Stromal cell of bone marrow (primary cell): ENCODE measurements at places on chromosomes 12 and 14.

DNA sequence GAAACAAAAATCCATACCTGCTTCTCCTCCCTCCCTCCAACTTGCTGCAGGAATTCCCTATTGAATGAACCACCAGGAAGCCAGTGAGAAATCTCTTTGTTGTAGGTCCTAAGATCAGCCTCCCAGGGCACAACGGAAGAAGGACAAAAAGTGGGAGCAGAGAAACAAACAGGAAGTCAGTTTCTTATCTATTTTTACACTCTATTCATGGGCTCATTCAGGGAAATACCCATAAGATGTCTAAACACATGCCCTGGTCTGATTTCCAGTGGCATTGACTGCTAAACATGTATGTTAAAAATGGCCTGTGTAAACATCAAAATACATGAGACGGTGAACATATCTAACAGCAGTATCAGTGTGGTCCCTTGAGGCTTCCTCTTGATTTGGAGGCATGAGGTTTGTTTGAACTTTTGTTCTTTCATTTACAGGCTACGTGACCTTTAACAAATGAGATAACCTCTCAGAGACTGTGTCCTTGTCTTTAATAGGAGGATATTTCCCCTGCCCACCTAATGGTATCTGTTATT lies 18.8 kb downstream of the GPR65 start:
- DNase-seq, result no peak

- DNase-seq, result no peak
These were observed 45.0 kb downstream of the FAM186A start for GRCh38 chr12:50351120-50352043.

DNA sequence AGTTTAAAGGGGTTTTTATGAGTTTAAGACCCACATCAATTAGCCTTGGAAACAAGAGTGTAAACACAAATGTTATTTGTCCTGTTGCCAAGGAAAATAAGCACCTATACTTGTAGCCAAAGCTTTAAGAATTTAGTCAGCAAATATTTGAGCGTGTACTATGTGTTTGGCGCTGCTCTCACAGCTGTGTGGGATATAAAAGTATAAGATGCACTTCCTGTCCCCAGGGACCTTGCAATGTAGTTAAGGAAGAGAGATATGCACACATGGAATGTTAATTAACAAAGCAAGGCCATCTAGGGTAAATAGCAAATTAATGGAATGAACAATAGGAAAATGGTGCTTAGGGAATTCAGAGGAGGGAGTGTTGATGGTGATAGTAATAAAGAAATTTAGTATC lies 134.9 kb upstream of the SRRM4 start:
- DNase-seq, result no peak

DNA sequence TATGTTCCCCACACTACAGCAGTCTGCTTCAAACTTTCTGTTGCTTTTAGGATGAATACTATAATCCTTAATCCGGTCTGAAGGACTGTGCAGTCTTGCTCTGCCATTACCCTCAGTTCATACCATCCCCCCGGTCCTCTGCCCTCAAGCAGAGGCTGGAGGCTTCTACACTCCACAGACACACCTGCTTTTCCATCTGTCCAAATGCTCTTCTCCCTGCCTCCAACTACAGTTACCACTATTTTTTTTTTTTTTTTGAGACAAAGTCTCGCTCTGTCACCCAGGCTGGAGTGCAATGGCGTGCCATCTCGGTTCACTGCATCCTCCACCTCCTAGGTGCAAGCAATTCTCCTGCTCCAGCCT lies 19.3 kb upstream of the KCNH3 start:
- no peak for DNase-seq

DNA sequence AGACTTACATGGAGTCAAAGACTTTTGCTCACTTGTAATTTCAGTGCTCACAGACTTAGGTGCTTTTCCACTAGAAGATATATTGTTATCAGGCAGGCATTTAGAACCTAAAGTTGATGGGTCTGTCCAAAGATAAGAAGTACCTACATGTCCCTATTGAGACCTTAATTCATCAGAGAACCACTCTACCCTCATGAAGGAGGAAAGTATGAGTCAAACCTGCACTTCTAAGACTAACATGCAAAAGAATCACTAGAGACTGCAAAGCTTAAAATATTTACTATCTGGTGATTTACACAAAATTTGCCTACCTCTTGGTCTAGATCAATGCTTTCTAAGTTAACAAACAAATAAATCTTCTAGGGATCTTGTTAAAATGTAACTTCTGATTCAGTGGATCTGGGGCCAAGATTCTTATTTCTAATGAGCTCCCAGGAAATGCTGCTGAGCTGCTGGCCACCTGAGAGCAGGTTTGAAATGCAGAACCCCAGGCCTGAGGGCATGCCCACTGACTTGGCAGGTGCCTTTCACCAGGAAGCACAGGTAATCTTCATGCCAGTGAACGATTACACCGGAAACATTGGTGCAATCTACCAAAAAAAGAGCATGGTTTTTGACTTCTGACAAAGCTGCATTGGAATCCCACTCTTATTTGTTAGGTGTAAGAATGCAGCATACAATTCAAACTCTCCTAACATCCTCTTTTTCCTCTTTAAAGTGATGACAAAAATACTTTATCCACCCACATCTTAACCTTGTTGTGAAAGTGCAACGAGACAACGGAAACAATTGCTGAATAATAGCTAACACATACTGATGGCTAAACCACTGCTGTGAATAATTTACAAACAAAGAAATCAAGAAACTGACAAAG lies 214.2 kb downstream of the ADAMTS20 start:
- DNase-seq, result no peak

DNA sequence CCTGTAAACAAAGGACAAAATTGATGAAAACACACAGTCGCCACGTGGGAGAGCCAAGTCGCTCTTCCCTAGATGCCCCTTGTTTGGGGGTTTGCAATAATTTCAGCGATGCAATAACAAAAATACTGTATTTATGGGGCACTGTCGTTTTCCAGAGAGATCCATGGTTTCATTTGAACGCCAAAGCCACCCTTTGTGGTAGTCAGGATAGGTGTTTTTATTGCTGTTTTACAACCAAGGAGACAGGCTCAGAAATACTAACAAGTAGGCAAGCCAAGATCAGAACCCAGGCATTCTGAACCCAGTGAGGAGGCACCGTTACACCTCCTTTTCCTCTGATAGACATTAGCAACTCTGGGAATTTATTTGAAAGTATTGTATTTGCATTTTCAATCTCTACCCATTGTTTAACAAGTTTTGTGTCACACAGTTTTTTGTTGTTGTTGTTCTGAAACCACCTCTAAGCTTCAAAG lies 831 bp upstream of the BTBD7 start:
- DNase-seq, result no peak

- no peak for DNase-seq
These were observed 20.5 kb upstream of the DUSP6 start for GRCh38 chr12:89372584-89373370.

GRCh38 chr12:5203274-5203673 lies 159.6 kb downstream of the KCNA5 start:
- no peak for DNase-seq

- DNase-seq, result peak; percentile 82
These were observed 225.5 kb downstream of the EPS8 start for GRCh38 chr12:15563663-15564062.

- no peak for DNase-seq
These were observed 9.2 kb upstream of the ADCK1 start for GRCh38 chr14:77790566-77791224.

DNA sequence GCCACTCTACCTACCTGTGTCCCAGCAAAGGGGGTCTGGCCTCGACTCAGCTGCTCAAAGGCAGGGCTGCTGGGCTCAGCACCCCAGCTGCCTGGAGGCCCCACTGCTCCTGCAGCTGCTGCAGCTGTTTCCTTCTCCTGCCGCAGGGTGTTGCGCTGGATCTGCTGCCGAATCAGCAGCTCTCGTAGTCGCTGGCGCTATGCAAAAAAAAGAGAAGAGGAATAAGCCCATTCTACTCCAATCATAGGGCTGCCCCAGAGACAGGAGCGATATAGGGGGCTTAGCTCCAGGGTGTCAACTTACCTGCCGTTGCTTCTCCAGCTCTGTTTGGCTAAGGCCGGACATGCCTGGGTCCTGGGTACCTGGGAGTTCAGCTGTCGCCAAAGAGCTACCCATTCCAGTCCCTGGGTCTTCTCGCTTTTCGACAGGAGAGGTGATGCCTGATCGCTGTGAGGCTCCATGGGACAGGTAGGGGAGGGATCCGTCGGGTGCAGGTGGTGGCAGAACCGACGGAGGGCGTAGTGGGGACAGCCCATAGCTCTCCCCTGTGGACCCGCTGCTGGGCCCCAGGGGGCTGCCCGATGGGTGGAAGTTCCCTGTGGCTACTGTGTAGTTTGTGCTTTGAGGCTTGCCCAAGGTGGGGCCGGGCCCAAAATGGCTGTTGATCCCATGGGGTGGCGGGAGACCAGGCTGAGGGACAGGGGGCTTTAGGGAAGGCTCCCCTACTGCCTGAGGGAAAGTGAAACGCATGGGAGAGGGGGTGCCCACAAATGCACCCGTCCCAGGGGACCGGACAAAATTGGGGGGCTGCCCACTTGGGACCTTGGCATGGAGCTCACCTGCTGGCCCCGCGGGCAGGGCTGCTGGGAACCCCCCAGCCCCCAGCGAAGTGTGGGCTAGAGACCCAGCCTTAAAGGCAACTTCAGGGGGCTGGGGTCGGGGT lies 20.9 kb downstream of the KMT2D start:
- no peak for DNase-seq

- no peak for DNase-seq
These were observed 52.1 kb downstream of the BTBD7 start for GRCh38 chr14:93280743-93281142.

- DNase-seq, result no peak
These were observed 196.8 kb downstream of the KIF26A start for GRCh38 chr14:104335176-104335575.

DNA sequence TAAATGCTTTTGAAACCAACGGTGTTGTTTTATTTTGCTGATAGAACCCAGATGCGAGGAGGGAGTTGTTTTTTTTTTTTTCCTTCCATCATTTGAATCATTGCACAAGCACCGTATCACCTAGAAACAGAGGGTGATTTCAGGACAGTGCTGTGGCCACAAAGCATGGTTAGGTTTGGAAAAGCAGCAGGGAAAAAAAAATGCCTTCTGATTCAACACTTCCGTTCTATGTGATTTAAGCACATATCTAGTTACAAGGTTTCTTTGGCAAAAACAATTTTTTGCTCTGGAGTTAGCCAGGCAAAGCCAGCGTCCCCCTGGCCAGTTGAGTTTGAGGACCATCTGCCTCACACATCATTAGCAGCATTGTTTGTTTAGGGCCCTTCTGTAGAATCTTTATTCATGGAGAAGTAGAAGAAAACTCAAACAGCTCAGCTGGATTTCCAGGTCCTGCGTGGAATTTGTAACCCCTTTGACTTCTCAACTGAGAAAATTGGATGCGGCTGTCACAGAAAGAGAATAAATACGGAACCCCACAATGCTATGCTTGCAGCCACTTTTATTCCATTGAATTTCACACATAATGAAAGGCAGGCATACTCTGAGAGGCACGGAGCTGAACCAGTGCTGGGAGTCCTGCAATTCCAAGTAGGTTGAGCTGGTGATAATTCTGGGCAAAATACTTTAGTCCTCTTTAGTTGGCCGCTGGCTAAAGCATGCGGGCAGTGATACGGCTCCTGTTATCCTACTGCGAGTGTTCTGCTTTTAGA lies 17.0 kb upstream of the WNT5B start:
- DNase-seq, result peak; percentile 87

GRCh38 chr12:128820723-128821432 lies 2.9 kb downstream of the SLC15A4 start:
- no peak for DNase-seq

- DNase-seq, result no peak
These were observed 536 bp upstream of the DAAM1 start for GRCh38 chr14:59187802-59188460.

- DNase-seq, result no peak
These were observed 1.6 kb upstream of the RTL1 start for GRCh38 chr14:100905166-100905565.

DNA sequence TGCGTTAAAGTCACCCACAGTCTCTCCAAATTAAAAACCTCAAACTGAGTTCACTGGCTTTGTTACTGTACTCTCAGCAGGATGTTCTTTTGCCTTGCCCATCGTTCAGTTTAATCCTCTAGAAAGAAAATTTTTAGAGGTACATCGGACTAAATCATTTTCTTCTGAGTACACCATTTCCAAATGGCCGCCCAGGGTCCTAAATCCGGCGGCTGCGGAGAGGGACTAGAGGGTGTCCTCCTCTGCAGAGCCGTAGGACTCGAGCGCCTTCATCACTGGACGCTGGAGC lies 1.4 kb downstream of the LIN7A start:
- no peak for DNase-seq

DNA sequence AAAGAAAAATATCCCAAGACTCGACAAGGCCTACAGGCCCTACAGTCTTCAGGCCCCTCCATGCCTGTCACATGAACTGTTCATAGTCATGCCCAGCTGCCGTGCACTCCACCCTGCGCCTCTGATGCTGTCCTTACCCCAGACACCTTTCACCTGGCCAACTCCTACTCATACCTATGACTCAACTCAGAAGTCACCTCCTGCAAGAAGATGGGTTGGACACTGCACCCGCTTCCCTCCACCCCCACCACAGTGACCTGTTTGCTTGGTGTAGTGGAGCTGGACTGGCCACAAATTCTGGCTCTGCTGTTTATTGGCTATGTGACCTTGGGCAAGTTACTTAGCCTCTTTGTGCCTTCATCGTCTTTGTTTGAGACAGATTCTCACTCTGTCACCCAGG lies 56.2 kb downstream of the PHETA1 start:
- no peak for DNase-seq

DNA sequence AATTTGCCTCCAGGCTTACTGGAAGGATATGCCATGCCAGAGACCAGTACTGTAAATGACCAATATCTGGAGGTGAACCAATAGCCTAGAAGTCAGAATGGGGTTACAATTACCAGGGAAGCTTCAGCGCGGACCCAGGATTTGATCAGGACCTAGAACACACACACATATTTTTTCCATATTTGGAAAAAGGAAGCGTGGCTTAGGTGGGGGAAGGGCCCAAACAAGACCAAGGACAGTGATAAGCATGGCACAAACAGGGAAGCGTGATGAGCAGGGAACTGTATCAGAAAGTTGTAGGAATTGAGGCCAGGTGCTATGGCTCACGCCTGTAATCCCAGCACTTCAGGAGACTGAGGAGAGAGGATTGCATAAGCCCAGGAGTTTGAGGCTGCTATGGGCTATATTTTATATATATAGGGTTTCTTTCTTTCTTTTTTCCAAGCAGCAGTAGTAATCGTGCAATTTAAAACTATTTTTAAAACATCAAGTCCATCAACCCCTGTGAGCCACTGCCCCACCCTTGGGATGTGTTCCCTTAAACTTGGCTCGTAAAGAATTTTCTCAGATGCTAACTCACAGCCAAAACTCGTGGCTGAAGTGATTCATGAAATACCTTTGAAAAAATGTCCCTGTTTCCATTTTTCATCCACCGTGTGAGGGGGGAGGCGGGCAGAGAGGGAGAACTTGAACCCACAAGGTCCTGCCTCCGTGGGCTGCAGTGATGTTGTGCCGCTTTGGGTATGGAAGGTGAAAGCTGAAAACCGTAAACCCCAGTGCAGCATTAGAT lies 16.7 kb downstream of the HRK start:
- peak; percentile 79 for DNase-seq

DNA sequence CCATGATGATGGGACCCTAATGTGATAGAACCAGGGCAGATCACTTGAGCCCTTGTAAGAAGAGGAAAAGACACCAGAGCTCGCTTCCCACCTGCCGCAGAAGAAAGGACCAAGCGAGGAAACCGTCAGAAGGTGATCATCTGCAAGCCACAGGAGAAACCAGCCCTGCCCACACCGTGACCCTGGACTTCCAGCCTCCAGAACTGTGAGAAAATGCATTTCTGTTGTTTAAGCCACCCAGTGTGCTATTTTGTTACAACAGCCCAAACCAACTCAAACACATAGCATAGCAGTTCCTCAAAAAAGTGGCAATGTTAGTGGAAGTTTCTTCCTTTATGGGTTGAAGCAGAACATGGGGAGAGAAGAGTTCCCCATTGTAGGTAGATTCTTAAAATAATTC lies 107.9 kb upstream of the BCL2L14 start:
- no peak for DNase-seq
